ENCODE measurements at places on chromosomes 12 and 14. TPM values are rescaled to one million over a fixed set of nuclear protein-coding genes. Genes with fewer than 3 reads are reported as not detected.

The GLIPR1L1 gene
- total RNA-seq, result not detected

The IAPP gene
- total RNA-seq, result not detected

The NID2 gene
- 21.0 TPM for total RNA-seq

The ADAMTS20 gene
- not detected for total RNA-seq

The NCOR2 gene
- total RNA-seq, result 228 TPM

The FAM222A gene
- 2.9 TPM for total RNA-seq

The C14orf39 gene
- not detected for total RNA-seq

The CLEC2A gene
- not detected for total RNA-seq

The KRT86 gene
- not detected for total RNA-seq

DNA sequence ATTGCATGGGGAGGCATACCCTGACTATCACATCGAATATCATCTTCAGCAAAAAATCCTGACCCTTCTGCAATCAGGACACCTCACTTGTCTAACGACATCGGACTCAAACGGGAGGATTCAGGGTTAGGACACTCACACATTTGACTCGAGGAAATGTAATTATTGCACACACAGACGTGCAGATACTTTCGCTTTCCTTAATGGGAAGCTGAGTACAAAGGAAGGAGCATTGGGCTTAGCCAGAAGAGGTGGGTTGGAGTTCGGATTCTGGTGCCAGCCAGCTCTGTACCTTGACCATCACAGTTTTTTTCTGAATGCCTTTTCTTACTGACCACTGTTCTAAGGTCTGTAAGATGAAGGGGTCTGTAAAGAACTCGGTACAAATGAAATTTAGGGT, 260.4 kb downstream of the GALC start:
- no peaks in the 10 kb centered on the region for H3K4me1 ChIP-seq
- H3K4me3 ChIP-seq, result no peak overlapping the region
- no peak overlapping the region for H3K27ac ChIP-seq
- DNase-seq, result no peak

DNA sequence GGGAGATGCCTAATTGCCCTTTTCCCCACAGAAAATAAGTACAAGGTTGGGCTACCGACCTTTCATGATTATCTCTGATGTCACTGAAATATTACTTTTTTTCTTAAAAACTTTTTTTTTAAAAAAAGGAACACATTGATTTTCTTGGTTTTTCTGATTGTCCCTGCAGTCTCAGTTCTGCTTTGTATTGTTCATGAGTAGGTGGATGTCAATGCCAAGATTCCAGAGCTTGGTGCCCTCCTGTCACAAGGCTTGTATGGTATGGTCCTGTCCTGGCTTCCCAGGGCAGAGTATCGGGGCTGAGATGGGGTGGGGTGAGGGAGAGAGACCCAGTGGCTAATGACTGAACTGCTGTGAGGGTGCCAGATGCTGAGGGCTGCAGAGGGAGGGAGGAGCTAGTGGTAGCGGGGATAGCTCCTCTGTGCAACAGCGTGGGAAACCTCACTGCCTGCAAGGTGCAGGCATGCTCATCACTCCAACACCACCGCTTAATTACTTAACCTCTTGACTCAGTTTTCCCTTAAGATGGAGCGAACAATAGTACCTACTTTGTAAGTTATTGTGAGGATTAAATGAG, 4.4 kb upstream of the CTDSP2 start:
- no peaks in the 10 kb centered on the region for H3K36me3 ChIP-seq
- no peaks in the 10 kb centered on the region for H3K27me3 ChIP-seq

GRCh38 chr14:103488960-103489359, 33.7 kb downstream of the CKB start:
- peaks cover 9% of the 10 kb centered on the region for H3K36me3 ChIP-seq
- no peak overlapping the region for H3K4me3 ChIP-seq
- H3K27ac ChIP-seq, result no peak overlapping the region
- peaks cover 15% of the 10 kb centered on the region for H3K4me1 ChIP-seq

GRCh38 chr12:94127239-94128131, 20.9 kb upstream of the PLXNC1 start:
- H3K4me1 ChIP-seq, result no peaks in the 10 kb centered on the region
- no peaks in the 10 kb centered on the region for H3K27me3 ChIP-seq
- DNase-seq, result no peak
- H3K4me3 ChIP-seq, result no peak overlapping the region

DNA sequence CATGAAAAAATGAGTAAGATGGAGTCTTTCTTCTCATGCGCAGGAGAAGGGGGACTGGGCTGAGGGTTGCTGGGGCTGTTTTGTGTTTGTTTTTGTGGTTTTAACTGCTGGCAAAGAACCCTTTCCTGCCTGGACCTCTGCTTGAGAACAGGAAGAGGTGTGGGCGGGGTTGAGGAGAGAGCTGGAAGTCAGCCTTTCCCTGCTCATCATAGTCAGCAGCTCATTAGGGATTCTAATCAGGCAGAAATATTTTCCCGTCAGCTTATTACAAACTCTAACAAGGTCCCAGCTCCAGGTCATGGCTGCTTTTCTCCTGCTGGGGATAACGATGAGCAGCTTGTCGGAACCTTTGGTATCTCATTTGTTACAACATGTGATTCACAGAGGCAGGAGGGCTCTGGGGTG, 185.0 kb upstream of the NRXN3 start:
- no peaks in the 10 kb centered on the region for H3K4me1 ChIP-seq
- DNase-seq, result no peak
- no peak overlapping the region for H3K4me3 ChIP-seq
- H3K36me3 ChIP-seq, result no peaks in the 10 kb centered on the region
- no peaks in the 10 kb centered on the region for H3K27me3 ChIP-seq
- no peak overlapping the region for H3K27ac ChIP-seq

GRCh38 chr14:77103951-77104350, 5.9 kb downstream of the CIPC start:
- H3K36me3 ChIP-seq, result peaks cover 7% of the 10 kb centered on the region
- peaks cover 63% of the 10 kb centered on the region for H3K4me1 ChIP-seq
- peak overlapping the region; percentile 98 for H3K27ac ChIP-seq

DNA sequence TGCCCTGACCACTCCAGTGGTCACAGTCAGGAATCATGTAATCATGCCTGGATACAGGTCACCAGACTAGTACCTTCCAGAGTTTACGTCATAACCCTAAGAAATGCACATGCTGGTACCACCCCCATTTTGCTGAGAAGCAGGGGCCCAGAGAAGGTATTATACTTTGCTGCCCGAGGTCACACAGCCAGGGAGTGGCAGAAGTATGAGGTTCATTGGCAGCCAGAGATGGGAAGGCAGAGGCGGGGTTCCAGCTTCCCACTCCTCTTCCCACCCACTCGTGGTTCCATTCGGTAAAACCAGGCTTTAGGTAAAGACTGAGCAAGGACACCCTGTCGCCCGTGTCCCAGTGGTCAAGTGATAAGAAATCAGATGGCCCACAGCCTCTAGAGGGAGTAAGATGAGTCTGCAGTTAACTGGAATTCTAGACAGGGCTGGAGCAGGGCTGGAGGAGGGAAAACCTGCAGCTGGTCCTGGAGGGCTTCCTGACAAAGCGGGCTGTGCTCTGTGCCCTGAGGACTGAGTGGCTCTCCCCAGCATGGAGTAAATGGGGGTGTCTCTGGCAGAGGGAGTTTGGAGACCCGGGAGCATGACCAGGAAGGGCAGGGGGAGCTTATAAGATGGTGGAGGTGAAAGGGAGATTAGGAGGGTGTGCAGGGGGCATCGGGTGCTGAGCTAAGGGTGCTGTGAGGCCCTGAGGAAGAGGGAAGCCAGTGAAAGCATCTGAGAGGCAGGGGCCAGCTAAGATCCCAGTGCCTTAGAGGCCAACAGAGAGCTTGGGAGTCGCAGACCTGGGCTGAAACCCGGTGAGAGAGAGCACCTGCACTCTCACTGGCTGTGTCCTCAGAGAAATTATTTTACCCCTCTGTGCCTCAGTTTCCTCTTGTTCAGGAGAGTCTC, 5.7 kb downstream of the FAM222A start:
- no peaks in the 10 kb centered on the region for H3K36me3 ChIP-seq
- no peaks in the 10 kb centered on the region for H3K27me3 ChIP-seq
- DNase-seq, result no peak
- H3K4me1 ChIP-seq, result peaks cover 10% of the 10 kb centered on the region
- H3K4me3 ChIP-seq, result no peak overlapping the region

- H3K27me3 ChIP-seq, result no peaks in the 10 kb centered on the region
- H3K27ac ChIP-seq, result no peak overlapping the region
- DNase-seq, result peak; percentile 4
- no peak overlapping the region for H3K4me3 ChIP-seq
Observed at GRCh38 chr12:91326058-91327027, 143.7 kb upstream of the DCN start.

DNA sequence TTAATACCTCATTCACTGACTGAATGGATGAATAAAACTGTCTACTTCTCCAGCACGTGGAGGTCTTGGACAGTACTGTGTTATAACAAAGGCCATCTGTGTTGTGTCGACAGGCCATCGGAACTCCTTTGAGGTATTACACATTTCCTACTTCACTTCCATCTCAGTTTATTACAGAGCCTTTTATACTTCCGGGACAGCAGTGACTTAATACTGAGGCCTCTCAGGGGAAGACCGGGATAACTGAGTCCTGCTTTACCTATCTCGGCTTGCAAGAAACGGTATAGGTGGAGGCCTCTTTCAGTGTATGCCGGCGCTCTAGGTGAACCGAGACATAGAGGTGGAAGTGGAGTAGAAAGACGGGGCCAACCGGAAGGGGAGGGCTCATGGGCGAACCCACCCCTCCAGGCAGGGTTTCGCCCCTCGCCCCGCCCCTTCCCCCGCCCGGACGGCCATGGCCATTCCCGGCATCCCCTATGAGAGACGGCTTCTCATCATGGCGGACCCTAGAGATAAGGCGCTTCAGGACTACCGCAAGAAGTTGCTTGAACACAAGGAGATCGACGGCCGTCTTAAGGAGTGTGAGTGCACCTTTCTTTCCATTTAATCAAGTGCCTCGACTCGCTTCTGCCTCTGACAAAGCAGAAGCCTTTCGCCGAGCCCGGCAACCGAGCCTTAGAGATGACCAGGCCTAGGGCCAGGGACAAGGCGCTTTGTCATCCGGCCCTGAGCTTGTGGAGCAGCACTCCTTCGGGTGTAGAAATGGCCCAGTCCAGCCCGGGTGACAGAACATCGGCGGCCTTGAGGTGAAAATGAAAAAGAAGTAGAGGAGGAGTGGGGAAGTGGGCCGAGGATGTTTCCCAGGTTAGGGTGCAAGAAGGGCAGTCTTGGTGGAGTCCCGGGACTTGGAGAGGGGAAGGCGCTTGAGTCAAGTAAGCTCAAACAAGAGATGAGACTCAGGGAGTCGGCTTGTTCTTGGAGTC, at the start of gene PSMC6:
Gene PSMC6, plus strand, starts transcription at position 477 of the 983 bp plus-strand sequence. Its CDS starts 20 bp downstream, at position 497.
- H3K36me3 ChIP-seq, result peaks cover 16% of the 10 kb centered on the region
- peak within 1 kb of the TSS; percentile 87 for H3K4me3 ChIP-seq
- H3K27me3 ChIP-seq, result no peaks in the 10 kb centered on the region
- peak; percentile 74 for DNase-seq
- peak within 1 kb of the TSS; percentile 87 for H3K27ac ChIP-seq
- peaks cover 26% of the 10 kb centered on the region for H3K4me1 ChIP-seq

- H3K4me1 ChIP-seq, result no peaks in the 10 kb centered on the region
- H3K4me3 ChIP-seq, result no peak overlapping the region
- H3K27ac ChIP-seq, result no peak overlapping the region
- H3K36me3 ChIP-seq, result no peaks in the 10 kb centered on the region
- no peaks in the 10 kb centered on the region for H3K27me3 ChIP-seq
Observed at GRCh38 chr14:57573173-57573572, 79.5 kb upstream of the CCDC198 start.

- no peak overlapping the region for H3K27ac ChIP-seq
- H3K4me3 ChIP-seq, result no peak overlapping the region
- peaks cover 77% of the 10 kb centered on the region for H3K4me1 ChIP-seq
- peaks cover 5% of the 10 kb centered on the region for H3K36me3 ChIP-seq
- no peak for DNase-seq
- no peaks in the 10 kb centered on the region for H3K27me3 ChIP-seq
Observed at GRCh38 chr14:54706769-54707168, 139.8 kb downstream of the SAMD4A start.

DNA sequence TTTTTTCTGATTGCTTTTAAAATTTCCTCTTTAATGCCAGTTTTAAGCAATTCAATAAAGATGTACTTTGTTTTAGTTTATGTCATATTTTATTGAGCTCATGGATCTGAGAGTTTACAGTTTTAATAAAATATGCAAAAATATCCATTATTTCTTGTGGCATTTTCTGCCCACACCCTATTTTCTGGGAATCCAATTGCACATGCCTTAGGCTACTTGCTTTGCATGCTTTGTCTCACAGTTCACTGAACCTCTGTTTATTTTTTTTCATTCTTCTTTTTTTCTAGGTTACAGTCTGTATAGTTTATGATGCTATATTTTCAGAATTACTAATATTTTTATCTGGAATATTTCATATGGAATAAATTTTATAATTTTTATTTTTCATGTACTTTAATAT, 1258.0 kb downstream of the FSCB start:
- DNase-seq, result no peak
- H3K27me3 ChIP-seq, result no peaks in the 10 kb centered on the region
- H3K4me1 ChIP-seq, result no peaks in the 10 kb centered on the region
- no peak overlapping the region for H3K4me3 ChIP-seq
- H3K27ac ChIP-seq, result no peak overlapping the region

DNA sequence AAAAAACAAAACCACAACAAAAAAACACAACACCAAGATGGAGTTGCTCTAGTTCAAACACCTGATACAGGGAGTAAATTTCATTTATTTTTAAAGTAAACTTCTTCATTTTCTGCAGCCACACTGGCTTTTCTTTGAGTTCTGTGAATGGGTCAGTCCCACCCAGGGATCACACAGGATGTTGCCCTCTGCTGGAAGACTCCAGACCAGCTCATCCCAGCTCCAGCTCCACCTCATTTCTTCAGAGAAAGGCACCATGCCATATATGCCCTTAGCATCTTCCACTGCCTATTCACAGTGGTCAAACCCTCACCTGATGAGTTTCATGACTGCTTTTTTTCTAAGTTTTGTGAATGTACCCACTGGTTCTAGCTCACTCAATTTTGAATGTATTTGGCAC, 8.0 kb downstream of the GLIPR1 start:
- peaks cover 54% of the 10 kb centered on the region for H3K4me1 ChIP-seq
- H3K27ac ChIP-seq, result peak overlapping the region; percentile 29

GRCh38 chr12:46292754-46293402, 24.0 kb upstream of the SLC38A1 start:
- H3K27me3 ChIP-seq, result no peaks in the 10 kb centered on the region
- H3K4me3 ChIP-seq, result no peak overlapping the region
- H3K4me1 ChIP-seq, result no peaks in the 10 kb centered on the region
- no peak for DNase-seq
- no peaks in the 10 kb centered on the region for H3K36me3 ChIP-seq

- peaks cover 6% of the 10 kb centered on the region for H3K4me1 ChIP-seq
- no peak for DNase-seq
- no peak overlapping the region for H3K4me3 ChIP-seq
- H3K27me3 ChIP-seq, result no peaks in the 10 kb centered on the region
- no peak overlapping the region for H3K27ac ChIP-seq
Observed at GRCh38 chr14:99231850-99232713, 39.9 kb downstream of the BCL11B start.

Measured in thoracic aorta (tissue), 2 donors.